ENCODE measurements at places on chromosomes 4 and X.

DNA sequence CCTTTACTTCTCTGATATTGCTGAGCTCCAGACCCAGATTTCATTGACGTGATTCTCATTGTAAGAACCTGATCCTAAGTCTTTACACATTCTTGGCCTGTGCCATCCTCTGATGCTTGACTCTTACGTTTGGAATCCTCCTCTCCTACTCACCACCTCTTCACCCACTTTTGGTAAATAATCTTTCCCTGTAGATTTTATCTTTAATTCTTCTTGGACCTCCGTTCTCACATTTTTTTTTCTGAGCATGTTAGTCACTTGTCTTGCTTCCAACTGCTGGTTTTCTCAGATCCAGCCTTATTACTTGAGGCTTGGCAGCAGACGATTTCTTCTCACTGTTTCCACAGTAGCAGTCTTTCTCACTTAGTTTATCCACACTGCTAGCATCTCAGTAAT, 12.4 kb upstream of the SH3RF1 start:
- no peak for DNase-seq

DNA sequence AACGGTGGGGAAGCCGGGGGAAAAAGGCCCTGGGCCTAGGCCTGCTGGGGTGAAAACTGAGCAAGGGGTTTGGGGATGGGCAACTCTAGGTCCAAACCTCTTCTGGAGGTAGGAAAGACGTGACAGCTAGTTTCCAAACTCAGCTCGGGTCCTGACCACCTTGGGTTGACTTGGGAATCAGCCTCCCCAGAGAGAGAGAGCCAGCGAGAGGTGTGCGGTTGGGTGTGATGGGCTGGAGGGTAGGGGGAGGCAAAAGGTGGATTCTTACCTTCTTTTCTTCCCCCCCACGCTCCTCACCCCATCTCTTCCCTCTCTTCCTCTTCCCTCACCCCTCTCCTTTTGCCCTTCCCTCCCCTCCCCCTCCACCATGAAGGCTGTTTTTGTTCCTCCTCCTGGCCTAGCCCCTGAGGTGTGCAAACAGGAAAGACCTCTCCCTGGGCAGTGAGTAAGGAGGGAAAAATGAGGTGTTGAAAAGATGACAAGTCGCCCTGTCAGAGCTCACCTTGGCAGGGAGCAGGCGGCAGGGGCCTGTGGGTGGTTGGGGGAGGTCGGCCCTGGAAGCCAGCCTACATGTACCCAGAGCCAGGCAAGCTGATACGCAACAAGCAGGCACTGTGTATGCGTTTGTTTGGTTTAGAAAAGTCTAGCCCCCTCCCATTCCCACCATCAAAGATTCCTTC, 14.8 kb downstream of the PJA1 start:
- DNase-seq, result no peak

DNA sequence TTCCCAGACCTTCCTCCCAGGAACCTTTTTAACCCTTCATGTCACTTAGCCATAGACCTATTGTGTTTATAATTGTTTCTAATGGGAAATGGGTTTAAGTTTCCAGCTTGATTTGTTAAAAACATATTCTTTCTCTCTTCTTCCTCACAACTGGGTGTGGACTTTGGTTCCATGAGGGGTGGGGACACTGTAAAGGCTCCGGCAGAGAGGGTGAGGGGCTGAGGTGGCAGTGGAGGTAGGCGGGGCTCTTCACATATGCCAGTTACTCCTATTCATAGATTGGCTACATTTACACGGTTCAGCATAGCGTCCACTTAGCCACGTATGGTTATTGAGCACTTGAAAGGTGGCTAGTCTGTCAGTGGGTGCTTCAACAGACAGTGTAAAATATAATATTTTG, 7.8 kb downstream of the INTS6L start:
- no peak for DNase-seq

DNA sequence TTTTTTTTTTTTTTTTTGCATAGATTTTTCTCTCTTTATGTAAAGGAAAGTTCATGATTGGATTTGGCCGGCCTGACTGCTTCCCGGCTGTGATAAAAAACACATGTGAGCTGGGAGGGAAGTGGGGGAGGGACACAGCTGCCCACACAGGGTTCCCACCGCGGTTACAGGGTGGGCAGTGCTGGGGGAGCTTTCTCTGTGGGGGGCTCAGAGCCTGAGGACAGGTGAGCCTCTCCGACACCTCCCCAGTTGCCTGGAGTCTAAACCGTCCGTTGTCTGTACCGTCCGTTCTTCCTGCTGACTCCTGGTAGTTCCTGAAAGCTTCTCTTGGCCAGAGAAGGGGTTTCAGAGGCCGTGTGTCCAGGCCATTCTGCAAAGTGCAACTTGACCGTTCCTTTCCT, 21.8 kb downstream of the SHOX start:
- DNase-seq, result no peak

- DNase-seq, result no peak
Measured at GRCh38 chr4:46922205-46922604, 13.2 kb upstream of the COX7B2 start.

- DNase-seq, result no peak
Measured at GRCh38 chr4:176238157-176238610, 30.8 kb downstream of the ASB5 start.

GRCh38 chrX:9746148-9746888, 19.3 kb downstream of the GPR143 start:
- DNase-seq, result no peak

DNA sequence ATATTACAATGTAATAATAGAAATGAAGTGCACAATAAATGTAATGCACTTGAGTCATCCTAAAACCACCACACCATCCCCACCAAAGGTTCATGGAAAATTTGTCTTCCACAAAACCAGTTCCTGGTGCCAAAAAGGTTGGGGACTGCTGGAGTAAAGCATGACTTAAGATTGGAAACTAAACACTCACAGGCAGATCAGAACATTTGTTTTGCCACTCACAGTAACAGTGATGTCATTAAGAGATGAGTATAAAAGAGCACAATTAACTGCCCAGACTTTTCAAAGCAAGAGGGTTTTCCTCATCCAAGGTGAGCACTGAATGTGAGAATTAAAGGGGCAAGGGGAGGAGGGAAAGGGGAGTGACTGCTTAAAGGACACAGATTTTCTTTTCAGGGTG, 35.6 kb downstream of the MAP7D3 start:
- DNase-seq, result no peak

DNA sequence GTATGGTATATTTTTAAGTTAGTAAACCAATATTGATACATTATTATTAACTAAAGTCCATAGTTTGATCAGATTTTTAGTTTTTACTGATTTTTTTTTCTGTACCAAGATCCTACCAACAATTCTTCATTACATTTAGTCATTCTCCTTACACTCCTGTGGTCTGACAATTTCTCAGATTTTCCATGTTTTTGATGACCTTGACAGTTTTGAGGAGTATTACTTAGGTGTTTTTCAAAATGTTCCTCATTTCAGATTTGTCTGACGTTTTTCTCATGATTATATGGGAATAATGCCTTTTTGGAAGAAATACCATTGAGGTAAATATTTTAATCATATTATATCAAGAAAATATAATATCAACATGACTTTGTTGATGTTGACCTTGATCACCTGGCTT, 423.8 kb downstream of the PPP4R3C start:
- DNase-seq, result no peak

- DNase-seq, result no peak
Measured at GRCh38 chr4:155734065-155734464, 24.8 kb upstream of the GUCY1B1 start.

DNA sequence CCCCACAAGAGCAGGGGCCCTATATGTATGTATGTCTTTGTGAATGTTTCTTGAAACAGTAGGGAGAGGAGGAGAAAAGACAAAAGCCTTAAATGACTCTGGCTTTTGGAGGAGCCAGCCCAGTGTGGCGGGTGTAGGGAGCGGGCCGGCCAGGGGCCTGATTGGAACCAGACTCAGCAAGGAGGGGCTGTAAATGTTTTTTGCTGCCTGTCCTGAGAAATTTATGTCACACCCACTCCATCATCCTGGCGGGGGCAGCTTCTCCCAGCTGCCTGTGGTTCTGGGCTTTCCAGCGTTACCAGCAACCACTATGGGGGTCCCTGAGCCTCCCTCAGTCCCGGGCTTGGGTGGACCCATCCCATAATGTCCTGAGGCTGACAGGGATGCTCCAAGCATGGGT, 130.8 kb downstream of the PJA1 start:
- no peak for DNase-seq

GRCh38 chr4:88820698-88821415, 123.2 kb upstream of the NAP1L5 start:
- DNase-seq, result no peak

- no peak for DNase-seq
Measured at GRCh38 chr4:169174247-169174646, 96.5 kb downstream of the SH3RF1 start.

DNA sequence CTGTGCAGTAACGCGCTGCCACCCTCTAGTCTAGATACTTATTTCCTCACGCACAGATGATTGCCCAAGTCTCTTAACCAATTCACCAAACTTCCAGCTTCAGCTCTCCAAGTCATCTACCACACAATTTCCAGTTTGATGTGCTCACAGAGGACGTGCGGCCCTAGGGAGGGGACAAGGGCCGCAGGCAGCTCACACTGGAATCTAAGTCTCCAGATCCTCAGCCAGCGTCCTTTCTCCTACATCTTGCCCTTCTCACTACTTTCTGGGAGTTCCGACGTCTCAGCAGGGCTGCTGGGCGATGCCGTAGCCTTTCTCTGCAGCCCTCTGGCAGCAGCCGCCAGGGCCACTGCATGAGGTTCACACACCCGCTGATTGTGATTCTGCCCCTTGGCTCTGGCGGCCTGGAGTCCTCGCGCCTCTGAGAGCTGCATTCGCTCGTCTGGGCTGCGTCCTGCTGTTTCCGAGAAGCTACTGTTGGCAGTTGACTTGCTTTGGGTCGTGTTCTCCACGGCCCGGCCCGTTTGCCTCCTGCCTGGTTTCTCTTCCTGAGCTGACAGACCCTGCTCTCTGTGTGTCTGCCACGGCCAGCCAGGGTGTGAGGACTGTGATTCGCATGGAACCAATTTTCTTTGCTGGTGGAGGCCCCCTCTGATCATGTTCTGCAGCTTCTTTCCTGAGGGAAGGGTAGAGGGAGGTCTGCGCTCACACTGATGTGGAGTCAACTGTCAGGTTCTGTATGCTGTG, 14.1 kb upstream of the TMEM131L start:
- DNase-seq, result no peak

GRCh38 chrX:153526042-153526441, 8.6 kb downstream of the ATP2B3 start:
- no peak for DNase-seq

- DNase-seq, result no peak
Measured at GRCh38 chr4:52576326-52576725, 82.8 kb downstream of the USP46 start.

GRCh38 chr4:1480720-1481119, 74.5 kb upstream of the NKX1-1 start:
- DNase-seq, result no peak

DNA sequence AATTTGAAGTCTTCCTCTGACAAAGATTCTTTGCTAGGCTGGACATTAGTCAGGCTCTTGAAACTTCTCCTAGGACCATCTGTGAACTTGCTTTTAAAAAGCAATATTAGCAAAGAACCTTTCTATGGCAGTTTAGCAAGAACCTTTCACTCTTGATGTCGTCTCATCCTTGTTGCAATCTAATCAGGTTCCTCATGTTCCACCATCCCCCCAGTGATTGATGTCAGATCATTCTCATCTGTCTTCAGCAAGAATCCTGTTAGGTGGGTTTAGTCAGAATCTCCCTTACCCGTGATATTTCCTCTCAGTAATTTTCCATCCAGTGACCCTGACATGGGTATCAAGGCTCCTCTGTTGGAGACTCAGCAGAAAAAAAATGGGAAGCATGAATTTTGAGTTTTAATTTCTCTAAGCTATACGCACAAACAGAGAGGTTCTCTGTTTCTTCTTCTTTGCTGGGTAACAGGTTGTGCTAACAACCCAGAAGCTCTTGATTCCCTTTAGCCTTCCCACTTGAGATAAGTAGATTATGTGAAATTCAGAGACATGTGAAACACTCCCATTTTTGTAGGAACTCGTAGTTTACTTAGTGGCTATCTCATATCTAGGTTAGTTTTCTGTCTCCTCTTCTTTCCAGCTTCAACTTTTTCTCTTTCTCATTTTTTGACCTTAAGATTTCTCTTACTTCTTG, 507.4 kb downstream of the C4orf33 start:
- DNase-seq, result no peak

GRCh38 chr4:114284629-114285028, 305.2 kb upstream of the ARSJ start:
- no peak for DNase-seq

DNA sequence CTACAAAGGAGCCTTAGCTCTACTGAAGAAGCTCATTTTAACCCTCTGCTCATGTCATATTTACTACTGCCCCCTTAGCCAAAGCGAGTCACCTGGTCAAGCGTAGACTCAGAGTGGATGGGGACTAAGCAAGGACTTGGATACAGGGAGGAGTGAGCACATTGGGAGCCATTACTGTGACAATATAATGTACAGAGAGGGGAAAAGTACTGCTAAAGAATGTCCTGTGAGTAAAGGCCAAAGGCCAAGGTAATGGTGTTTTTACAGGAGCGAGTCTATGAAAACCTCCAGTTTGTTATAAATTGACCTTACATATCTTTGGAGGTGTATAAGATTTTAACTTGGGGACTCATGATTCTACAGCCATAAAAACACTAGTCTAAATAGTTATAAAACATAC, 10.6 kb upstream of the GK start:
- DNase-seq, result no peak

DNA sequence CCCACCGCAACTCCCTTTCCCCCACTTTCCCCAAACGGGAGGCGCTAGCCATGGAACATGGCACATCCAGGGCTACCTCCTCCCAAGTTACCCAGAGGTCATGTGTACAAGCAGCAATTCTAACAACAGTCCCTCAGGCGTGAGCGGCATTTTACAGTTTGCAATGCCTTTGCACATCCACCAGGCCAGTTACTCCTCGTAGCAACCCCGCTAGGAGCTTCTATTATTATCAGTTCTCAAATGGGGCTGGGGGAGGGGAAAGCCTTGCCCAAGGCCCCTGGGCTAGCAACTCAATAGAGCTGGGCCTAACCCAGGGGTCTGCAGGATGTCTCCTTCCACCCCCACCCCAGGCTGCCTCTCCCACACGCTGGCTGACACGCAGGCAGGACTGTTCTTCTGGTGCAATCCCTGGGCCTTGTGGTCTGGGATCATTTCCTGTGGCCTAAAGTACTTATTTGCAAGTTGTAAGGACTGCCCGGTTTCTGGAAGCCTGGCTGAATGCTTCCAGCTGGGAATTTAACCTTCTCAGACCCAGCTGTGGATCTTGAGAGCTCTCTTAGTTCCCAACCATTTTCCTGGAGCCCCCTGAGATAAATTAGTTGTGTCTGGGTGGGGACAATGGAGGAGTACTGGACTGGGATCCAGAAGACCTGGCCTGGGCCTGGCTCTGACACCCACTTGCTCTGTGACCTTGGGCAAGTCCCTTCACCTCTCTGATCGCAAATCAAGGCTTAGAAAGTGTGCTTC, 27.7 kb downstream of the PJA1 start:
- DNase-seq, result no peak

DNA sequence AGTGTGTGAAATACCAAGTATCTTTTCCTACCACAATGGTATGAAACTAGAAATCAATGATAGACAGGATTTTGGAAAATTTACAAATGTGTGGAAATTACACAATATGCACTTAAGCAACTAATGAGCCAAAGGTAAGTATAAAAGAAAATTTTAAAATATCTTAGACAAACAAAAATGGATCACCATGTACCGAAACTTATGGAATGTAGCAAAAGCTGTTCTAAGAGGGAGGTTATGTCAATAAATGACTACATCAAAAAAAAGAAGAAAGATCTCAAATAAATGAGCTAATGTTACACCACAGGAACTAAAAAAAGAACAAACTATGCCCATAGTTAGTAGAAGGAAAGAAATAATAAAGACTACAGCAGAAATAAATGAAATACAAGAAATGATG, 1084.1 kb downstream of the TECRL start:
- no peak for DNase-seq

GRCh38 chr4:64464581-64464980, 55.3 kb upstream of the TECRL start:
- DNase-seq, result no peak
